ENCODE measurements at places on chromosomes 16 and 17.
A peak's percentile ranks its signal among the peaks of the same experiment; 100 is the strongest.

- no peak for DNase-seq
These were observed 4.1 kb upstream of the STH start for GRCh38 chr17:45994987-45995386.

- DNase-seq, result peak; percentile 85
These were observed 25.8 kb downstream of the HS3ST3A1 start for GRCh38 chr17:13575922-13576419.

DNA sequence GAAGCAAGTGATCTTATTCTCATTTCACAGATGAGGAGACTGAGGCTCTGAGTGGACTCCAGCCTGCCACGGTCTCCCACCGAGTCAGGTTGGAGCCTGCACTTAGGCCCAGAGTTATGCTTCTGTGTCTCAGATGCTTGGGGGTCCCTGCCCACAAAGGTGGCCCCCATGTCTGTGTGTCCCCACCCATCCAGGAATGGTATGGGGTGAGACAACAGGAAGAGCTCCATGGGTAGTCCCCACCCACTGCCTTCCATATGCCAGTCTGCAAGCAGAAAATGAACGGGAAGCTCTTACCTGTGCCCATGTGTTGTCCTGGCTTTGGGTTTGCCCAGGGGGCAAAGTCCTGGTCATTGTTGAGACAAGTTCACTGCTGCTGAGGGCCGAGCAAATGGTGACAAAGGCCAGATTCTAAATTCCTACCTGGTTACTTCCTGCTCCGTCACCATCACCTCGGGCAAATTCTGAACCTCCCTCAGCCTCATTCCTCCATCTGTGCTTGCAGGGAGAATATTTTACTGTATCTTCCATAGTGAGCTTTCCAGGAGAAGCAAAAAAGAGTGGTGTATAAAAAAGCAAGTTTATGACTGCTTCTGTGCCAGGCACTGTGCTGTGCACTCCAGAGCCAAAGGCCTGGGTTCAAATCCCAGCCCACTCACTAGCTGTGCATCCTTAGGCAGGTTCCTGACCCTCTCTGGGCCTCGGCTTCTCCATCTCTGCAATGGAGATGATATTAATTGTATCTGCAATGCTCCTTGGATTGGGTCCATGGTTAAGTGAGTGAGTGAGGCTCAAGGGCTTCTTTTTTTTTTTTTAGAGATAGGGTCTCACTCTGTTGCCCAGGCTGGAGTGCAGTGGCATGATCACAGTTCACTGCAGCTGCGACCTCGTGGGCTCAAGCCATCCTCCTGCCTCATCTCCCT lies 9.3 kb downstream of the IL4R start:
- no peak for DNase-seq

DNA sequence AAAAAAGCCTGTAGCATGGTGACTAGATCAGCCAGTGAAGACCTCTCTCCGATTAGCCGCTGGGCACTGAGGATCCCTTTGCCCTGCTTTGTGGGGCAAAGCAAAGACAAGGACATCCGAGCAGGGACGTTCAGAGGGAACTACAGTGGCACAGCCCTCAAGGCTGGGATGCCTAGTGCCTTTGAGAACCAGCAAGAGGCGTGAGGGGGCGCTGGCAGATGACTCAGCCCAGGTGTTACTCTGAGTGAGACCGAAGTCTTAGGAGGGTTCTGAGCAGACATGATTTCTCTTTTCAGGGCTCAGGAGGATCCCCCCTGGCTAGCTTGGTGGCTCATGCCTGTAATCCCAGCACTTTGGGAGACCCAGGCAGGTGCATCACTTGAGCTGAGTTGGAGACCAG lies 178.6 kb downstream of the CPPED1 start:
- peak; percentile 42 for DNase-seq

GRCh38 chr16:2250652-2251295 lies 613 bp downstream of the ECI1 start:
- DNase-seq, result no peak

DNA sequence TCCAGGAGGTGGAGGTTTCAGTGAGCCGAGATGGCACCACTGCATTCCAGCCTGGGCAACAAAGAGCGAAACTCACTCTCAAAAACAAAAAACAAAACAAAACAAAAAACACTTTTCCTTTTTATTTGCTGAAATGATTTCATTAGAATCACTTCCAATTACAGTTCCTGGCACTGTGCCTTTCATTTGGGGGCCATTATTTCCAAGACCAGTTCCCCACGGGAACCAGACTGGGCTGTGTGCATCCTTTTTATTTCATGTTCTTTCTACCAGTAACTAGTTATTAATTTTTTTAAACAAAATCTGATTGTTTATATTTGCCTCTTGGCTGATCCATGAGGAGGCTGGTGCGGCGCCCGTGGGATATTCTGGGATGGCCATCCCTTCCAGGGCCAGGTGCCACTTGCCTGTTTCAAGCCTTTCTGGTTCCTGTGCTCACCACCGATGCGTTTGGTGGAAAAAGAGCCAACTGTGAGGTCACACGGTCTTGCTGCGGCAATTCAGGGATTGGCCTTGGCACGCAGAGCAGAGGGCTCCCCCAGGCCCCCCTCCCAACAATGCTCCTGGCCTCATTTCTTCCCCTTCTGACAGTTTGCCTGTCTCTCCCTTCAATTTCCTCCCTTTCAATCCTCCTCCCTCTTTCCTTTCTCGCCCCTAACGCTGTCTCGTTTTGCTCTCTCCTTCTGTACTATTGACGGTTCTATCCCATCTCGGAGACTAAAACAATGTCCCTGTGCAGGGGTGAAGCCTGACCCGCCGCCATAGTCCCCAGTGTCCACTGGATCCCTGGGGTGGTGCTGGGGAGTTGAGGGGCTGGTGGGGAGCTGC lies 13.4 kb downstream of the UBALD1 start:
- DNase-seq, result no peak

DNA sequence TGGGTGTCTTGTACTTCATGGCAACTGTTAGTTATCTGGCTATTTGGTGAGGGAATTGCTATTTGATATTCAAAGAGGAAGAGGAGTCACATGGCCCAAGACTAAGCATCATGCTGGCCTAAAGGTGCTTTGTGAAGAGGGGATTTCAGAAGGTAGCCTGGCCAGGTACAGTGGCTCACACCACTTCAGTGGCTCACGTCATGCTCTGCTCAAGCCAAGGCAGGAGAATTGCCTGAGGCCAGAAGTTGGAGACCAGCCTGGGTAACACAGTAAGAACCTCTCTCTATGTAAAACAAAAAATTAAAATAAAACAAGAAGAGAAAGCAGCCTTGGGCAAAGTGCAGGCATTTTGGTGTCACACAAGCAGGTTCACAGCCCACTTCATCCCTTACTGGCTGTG lies 6.4 kb upstream of the MT1B start:
- no peak for DNase-seq

GRCh38 chr17:46007461-46007965 lies 8.5 kb downstream of the STH start:
- DNase-seq, result no peak

DNA sequence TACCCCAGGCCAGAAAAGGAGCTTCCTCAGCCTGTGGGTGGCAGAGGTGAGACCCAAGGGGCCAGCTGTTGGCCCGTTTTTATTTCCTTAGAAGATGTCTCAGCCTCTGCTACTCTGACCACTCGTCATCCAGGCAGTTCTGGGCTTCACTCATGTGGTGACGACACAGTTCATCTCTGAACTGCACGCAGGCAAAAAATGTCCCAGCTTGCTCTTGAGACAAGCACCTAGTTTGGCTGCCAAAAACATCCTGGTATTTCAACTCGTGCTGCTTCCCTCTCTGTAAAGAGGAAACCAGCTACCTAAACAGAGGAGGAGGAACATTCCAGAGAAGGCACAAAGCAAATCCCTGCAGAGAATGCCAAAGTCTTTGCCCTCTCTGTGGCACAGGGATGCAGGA lies 125.7 kb downstream of the XYLT1 start:
- DNase-seq, result no peak

DNA sequence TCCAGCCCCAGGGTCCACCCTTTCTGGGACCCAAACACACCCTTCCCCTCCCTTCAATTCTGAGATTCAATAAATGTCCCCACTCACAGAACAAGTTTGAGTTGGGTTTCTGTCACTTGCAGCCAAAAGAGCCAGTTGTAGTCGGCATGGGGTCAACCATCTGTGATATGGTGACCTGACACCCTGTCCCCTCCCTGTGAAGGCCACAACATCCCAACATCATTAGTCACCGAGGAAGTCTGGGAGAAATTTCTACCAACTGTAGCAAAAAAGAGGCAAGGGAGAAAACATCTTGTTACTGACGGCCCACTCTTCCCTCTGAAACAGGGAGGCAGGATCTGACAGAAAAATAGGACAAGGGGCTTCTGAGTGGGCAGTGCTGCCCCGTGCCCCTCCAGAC lies 638 bp upstream of the LYZL6 start:
- no peak for DNase-seq

DNA sequence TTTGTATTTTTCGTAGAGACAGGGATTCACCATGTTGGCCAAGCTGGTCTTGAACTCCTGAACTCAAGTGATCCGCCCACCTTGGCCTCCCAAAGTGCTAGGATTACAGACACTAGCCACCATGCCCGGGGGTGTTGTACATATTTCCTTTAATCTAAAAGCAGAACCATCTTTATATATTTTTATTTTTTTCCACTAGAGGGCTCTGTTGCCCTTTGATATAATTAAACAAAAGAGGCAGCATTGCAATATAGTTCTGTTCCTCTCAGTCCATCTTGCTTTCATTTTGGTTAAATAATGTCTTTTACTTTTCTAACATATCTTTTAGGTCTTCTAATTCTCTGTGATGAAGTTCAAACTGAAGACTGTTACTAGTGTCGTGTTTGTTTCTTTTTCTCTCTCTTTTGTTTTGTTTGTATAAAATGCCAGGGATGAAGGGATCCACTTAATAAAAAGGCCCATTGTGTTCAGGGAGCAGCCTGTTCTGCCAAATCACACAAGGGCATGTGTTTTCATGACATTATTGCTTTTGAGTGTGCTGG lies 23.4 kb downstream of the WWOX start:
- no peak for DNase-seq

DNA sequence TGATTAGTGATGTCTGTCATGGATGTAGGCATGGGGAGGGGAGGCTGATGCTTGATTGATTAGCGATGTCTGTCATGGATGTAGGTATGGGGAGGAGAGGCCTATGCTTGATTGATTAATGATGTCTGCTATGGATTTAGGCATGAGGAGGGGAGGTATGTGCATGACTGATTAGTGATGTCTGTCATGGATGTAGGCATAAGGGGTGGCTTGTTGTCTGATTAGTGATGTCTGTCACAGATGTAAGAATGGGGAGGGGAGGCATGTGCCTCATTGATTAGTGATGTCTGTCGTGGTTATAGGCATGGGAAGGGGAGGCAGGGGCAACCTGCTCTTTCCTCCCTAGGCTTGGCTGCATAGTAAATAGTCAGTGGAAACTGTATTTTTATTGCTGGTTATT lies 409.4 kb downstream of the HAPSTR1 start:
- no peak for DNase-seq

GRCh38 chr16:57061084-57061905 lies 31.1 kb upstream of the CPNE2 start:
- no peak for DNase-seq

- DNase-seq, result no peak
These were observed 194.7 kb upstream of the MPHOSPH6 start for GRCh38 chr16:82364690-82365089.

GRCh38 chr16:67702130-67702529 lies 17.0 kb downstream of the GFOD2 start:
- DNase-seq, result no peak

GRCh38 chr17:57425431-57425830 lies 169.1 kb downstream of the MSI2 start:
- DNase-seq, result no peak

GRCh38 chr17:3035256-3035967 lies 28.0 kb downstream of the OR1D5 start:
- no peak for DNase-seq

DNA sequence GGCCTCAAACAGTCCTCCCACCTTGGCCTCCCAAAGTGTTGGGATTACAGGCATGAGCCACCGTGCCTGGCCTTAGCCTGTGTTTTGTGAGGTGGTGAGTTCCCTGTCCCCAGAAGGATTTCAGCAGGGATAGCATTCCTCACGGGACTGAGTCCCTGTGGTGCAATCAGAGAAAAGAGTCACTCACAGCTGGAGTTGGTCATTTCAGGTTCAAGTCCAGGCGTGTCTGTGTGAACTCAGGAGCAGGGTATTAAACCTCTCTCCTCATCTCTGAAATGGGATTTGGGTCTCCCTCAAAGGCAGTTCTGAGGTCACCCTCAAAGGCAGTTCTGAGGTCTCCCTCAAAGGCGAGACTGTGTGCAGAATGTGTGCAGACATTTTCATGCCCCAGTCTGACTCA lies 28.6 kb downstream of the NPTX1 start:
- DNase-seq, result no peak

- DNase-seq, result peak; percentile 53
These were observed 806 bp downstream of the TBX21 start for GRCh38 chr17:47733674-47734410.

DNA sequence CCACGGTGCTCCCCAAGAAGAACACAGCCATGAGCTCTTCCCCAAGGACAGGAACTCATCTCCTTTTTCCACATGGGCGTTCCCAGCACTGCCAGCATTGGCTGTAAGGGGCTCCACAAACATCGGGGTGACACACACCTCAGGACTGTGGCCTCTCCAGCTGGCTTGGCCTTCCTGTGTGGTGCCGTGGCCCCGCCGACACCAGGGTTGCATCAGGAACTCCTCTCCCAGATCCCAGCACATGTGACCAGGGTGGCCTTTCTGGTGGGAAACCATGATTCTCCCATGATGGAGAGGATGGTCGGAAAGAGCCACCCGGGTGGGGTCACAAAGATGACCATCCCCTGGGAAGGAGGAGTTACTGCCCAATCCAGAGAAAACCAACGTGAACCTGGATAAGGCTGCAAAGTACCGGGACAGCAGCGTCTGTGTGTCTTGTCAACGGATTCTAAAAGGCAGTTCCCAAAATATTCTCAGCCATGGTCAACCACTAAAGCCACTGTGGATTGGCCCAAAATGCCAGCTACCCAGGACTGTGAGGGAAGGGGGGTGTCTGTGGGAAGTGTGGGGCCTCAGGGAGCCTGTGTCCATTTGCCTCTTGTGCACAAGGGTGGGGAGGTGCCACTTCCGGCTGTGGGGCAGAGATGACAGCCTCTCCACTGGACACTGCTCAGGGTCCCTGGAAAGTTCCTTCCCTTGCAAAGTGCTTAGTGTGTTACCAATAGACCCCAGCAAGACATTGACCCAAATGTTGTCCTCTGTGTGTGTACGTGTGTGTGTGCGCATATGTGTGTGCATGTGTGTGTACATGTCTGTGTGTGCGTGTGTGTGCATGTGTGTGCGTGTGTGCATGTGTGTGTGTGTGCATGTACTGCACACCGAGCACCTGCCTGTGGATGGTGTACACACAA lies 78.0 kb upstream of the CBX4 start:
- no peak for DNase-seq
